Kidney tubule cell (primary cell): ENCODE measurements at places on chromosomes 7 and 10.

DNA sequence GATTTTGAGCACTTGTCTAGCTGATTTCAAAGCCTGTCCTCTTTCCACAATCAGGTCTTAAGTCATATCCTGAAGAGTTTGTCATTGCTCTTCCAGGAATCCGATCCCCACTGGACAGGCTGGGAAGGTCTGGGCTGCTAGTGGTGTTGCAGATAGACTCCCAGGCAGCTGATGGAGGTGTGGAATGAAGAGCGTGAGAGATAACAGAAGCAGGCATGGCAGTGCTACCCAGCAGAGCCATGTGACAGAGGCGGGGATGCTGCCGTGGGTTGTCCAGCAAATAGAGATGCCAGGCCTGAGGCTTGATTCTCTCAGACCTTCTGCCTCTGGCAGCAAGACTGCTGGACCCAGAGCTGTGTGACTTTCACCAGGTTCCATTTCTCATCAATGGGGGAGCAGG, 116.5 kb upstream of the EEPD1 start:
- DNase-seq = no peak

GRCh38 chr10:132687181-132687892, 98.6 kb downstream of the NKX6-2 start:
- no peak for DNase-seq

GRCh38 chr10:3477683-3478082, 305.1 kb upstream of the PITRM1 start:
- DNase-seq = peak; percentile 53

- peak; percentile 22 for DNase-seq
These were observed 30.9 kb downstream of the KCNMA1 start for GRCh38 chr10:77606751-77607150.

- peak; percentile 29 for DNase-seq
These were observed 158.8 kb upstream of the LYZL2 start for GRCh38 chr10:30788307-30788706.

GRCh38 chr10:30238836-30239235, 110.2 kb downstream of the MTPAP start:
- no peak for DNase-seq

DNA sequence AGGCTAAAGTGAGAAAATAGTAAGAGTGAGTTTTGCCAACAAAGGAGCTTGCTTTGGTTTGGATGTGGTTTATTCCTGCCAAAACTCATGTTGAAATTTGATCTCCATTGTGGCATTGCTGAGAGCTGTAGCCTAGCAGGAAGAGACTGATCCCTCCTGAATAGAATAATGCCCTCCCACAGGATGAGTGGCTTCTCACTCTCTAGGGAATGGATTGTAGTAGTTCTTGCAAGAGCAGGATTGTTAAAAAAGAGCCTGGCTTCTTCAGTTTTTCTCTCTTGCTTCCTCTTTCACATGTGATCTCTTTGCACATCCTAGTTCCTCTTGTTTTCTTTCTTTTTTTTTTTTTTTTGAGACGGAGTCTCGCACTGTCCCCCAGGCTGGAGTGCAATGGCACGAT, 34.4 kb downstream of the ASAH2 start:
- no peak for DNase-seq

GRCh38 chr7:1899196-1899595, 229.1 kb downstream of the ELFN1 start:
- DNase-seq = no peak

DNA sequence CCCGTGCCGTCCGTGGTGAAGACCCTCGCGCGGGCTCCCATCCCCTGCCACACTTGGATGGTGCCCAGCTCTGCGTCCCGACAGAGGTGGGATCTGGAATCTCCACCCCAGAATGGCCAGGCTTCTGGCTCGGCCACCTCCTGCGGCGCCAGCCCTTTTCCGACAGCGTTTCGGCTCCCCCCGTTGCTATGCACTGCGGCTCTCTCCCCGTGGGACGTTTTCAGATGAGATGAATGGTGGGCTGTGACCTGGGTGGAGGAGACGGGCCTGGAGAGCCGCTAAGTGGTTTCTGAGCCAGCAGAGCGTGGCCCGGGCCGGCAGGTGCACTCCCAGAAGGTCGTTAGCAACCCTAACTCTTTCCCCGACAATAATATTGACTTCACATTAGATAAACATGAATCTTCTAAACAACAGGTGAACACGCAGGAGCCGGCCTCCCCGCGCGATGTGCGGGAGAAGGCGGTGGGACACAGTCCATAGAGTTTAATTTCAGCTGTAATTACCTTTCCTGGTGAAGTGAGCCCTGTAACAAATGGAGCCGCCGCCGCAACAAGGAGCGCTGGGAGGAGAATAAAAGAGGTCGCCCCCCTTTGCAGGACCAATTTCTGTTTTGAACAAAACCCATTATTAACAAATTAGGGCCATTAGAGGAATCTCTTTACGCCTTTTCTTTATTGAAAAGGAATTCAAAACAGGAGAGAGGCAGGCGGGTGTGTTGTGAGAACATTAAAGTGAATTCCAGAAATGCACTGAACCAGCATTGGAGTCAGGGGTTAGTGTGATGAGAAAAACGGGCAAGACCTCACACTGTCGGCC, 294.3 kb upstream of the PFKP start:
- DNase-seq = peak; percentile 4

GRCh38 chr10:25505466-25505865, 330.7 kb downstream of the GPR158 start:
- DNase-seq = no peak

DNA sequence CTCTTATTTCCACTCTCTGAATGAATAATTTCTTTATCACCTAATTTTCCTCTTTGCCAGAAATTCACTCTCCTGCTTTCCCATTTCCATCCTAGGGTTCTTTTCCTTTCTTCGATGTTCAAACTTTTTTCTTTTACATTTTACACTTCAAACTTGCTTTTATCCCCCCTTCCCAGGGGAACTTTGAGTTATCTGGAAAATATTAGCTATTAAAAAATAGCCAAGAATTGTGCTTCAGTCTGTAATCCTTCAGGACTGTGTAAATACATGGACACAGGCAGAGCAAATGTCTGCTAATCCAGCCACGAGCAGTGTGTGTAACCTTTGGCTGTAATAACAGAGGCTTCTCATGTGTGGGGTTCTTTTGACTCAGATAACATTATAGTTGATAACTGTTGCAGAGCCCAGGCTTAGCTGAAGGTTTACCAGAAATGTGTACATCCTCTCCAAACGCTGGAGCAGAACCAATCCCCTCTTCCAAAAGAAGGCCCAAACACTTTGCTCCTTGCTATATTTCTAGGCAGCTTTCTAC, 4.6 kb downstream of the ASB4 start:
- DNase-seq = no peak

GRCh38 chr10:18424200-18424599, 227.2 kb downstream of the NSUN6 start:
- DNase-seq = no peak

- DNase-seq = no peak
These were observed 499.4 kb downstream of the AUTS2 start for GRCh38 chr7:70097645-70098044.

DNA sequence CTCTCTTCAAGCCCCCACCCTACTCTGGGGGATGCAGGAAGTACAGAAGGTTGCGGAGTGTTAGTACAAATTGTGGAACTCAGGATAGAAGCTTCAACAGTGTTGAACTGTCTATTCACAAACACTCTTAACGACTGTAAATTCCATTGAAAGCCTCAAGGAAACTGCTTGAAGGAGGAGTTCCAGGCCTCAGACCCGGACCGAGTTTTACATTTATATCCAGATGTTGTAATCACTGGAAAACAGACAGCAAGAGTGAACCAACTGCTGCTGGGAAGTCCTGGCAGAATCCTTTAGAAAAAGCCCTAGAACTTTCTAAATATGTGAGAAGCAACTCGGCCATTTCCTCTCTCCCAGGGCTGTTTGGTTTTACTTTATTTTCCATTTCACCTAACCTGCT, 84.1 kb upstream of the LRRC18 start:
- no peak for DNase-seq

DNA sequence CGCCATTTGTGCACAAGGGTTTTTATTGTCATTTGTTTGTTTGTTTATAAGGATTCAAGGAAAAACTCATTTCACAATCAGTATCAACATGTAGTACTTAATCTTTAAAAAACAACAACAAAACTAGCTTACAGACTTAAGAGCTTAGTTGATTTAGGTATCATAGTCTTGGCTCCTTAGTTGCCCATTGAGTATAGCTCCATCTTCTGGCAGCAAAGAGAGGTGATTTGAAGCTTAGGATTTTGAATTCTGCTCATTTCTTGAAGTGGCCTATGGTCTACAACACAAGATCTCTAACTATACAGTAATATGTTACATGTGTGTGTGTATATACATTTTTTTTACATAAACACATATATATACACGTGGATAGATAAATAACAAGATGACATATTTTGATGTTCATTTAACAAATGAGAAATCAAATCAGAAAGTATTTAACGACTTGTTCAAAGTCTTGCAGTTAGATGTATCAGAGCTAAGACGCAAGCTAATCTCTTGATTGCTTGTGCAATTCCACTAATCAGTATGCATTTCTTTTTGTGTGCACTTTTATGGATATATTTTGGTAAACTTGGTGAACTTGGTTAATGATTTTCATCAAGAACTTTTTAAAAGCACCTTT, 307.3 kb downstream of the CAMK1D start:
- peak; percentile 65 for DNase-seq

- DNase-seq = peak; percentile 45
These were observed 29.8 kb downstream of the CPVL start for GRCh38 chr7:29116361-29117200.

GRCh38 chr10:119784340-119785067, 58.7 kb downstream of the INPP5F start:
- no peak for DNase-seq

- peak; percentile 60 for DNase-seq
These were observed 13.0 kb downstream of the DOCK1 start for GRCh38 chr10:126917975-126918908.

GRCh38 chr7:723541-723940, 3.0 kb upstream of the DNAAF5 start:
- no peak for DNase-seq

DNA sequence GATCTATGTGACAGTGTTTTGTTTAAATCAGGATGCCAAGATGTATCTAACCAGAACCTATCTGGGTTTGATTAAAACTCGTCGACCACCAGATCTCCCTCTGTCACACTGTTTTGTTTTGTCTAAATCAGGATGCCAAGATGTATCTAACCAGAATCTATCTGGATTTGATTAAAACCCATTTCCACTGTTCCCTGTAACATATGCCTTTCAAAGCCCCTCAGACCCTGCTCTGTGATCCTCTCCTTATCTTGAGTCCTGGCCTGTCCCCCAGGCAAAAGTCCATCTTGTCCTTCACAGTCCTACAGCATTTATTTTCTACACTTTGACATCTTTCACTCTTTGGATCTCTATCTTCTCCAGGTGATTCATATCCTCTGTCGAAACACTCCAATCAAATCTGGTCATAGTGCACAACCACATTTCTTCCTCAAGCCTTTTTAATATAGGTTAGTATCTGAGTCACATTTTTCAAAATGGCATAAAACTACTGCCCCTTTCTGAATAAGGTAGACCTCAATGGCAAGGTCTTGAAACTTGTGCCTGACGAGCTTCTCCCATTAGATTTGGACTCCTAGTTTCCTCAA, 32.5 kb downstream of the ERLIN1 start:
- peak; percentile 13 for DNase-seq

DNA sequence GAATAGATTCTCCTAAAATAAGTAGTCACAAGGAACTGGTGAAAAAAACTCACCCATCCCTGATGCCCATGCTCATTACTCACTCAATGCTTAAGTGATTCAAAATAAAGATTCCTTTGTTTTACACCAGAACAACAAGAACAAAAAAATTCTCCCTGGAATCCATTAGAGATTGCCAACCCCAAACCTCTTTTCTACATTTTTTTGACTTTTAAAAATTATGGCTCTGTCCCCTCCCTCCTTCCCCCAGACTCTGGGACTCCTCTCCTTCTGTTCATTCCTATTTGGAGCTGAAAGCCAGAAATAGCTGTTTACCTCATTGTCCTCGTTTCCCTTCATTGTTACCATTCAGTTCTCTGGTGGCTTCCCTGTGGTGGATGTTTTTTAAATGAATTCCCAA, 63.2 kb upstream of the FHIP2A start:
- DNase-seq = peak; percentile 76

DNA sequence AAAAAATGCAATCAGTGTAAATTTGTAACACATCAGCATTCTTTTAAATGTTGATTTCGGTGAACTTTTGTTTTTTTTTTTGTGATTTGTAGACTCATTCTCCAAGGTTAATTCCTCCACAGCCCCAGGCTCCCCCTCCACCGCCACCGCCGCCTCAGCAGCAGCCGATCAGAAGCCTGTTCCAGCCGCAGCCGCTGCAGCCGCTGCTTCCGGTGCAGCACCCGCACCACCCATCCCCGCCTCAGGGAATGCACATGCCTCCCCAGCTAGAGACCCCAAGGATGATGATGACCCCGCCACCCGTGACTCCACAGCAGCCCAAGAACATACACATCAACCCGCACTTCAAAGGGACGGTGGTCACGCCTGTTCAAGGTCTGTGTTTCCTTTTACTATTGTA, 66.6 kb downstream of the RBM33 start:
- DNase-seq = no peak

DNA sequence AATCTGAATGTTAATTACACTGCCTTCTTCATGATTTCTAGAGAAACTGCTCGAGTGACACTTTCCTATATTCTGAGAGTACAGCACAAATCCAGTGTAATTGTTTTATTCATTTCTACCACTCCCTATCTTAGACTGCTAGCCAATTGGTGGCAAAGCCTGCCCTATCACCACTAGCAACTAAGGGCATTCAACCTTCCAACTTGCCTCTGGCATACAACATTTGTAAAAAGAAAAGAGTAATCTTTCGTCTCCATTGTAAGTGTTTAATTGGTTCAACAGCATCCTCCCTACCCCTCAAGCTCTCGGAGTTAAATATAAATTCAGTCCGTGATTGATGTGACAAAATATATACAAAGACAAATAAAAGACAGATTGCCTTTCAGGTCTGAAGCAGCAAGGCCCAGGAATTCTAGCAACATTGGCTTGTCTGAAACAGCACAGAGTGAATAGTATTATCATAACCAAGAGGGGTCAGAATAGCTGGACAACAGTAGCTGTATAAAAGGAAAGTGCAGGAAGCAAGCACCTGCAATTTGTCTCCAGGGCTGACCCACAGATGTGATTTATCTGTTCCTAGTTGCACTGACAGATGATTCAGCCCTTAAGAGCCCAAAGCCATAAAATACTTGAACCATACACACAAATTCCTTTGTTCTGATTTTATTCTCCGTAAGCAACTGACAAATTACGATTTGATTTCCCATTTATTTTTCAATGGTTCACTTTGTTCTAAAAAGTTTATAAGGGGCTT, 47.6 kb upstream of the ANKRD1 start:
- peak; percentile 91 for DNase-seq

- DNase-seq = no peak
These were observed 85.4 kb downstream of the SIRT1 start for GRCh38 chr10:67969875-67970274.
